ENCODE measurements at places on chromosomes 12 and 14.

- DNase-seq, result no peak
These were observed 13.2 kb downstream of the RASSF8 start for GRCh38 chr12:25971654-25972041.

DNA sequence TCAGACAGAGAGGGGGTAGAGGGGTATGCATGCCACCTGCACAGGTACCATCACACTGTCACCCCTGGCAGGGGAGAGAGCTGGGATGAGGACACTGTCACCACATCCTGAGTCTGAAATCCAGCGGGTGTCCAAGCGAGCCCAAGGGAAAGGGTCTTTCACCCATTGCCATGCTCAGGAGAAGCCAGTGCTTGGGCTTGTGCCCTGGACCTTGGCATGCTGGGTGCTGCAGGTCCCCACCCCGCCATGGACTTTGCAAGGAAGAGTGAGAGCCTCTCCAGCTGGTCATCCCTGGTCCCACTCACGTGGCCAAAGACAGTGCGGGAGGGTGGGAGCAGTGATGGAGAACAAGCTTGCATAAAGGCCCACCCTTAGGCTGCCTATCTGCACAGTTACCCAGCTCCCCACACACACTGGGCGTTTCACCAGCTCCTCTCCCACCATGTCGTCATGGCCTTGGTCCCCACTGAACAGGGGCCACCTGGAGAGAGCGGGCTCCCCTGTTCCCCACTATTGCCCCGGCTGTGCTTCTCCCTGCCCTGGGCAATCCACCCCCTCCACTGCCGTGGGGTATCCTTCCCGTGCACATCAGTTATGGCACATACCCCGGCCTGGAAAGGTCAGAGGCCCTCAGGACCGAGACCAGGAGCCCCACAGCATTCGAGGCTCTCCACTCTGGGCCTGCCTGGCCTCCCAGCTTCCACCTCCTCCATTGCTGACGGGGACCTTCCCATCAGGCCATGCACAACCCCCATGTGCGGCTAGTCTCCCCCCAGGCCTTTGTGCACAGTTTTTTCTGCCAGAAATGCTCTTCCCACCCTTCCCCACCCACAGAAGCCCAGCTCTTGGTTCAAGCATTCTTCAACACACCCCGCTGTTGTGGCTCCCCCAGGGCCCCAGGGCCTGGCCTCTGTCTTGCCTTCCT, 58.6 kb upstream of the BCL11B start:
- DNase-seq, result no peak

DNA sequence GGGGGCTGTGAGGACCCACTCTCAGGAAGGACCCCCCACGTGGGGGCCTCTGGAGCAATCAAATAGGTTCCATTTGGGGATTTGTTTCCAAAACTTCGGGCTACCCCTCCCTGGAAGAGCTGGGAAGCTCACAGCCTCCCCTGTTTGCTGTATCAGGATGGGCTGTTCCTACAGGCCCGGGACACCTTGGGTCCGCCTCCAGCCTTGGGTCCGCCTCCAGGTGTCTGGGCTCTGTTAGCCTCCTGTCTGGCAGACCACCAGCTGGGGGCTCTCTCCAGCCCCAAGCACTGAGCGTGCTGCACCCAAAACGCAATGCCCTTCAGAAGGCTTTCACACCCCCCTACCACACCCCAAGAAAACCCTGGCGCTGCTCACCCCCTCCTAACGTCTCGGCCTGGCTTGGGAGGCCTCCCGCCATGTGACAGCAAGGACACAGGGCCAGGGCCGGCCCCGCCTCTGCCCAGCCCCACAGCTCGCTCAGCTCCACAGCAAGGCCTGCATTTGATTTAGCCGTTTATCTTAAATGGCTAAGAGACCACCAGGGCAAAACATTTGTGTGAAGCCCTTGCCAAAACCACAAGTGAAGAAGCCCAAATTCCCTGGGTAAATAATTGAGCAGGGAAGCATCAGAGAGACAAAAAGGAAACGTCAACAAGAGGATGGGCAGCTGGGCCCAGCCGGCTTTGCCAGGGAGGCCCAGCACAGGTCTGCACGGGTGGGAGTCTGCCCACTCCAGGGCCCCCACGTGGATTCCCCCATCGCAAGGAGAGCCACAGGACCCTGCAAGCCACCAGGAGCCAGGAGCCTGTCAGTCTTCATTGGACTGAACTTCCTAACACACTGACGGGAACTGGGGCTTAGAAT, 39.9 kb downstream of the BCL11B start:
- DNase-seq, result no peak

GRCh38 chr12:41795051-41795600, 349.5 kb downstream of the GXYLT1 start:
- DNase-seq, result no peak

DNA sequence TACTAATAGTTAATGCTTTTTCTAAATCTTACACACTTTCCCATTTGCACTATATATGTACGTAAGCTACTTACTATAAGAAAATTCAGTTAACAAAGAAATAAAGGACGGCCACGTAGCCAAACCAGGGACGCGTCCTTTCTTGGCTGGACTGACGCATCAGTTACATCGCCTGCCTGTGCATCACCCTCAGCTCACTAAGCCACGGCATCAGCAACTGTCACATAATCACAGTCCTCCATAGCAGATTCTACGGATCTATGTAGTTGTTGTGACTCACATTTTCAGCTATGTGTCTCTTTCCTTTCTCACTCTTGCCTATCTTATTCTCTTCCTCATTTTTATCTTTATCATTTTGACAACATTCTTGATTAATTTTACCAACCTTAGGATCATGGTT, 38.1 kb upstream of the C12orf50 start:
- DNase-seq, result no peak

- no peak for DNase-seq
These were observed 371.8 kb downstream of the RPL10L start for GRCh38 chr14:46279776-46280175.

GRCh38 chr14:28975084-28975483, 208.5 kb downstream of the FOXG1 start:
- no peak for DNase-seq

DNA sequence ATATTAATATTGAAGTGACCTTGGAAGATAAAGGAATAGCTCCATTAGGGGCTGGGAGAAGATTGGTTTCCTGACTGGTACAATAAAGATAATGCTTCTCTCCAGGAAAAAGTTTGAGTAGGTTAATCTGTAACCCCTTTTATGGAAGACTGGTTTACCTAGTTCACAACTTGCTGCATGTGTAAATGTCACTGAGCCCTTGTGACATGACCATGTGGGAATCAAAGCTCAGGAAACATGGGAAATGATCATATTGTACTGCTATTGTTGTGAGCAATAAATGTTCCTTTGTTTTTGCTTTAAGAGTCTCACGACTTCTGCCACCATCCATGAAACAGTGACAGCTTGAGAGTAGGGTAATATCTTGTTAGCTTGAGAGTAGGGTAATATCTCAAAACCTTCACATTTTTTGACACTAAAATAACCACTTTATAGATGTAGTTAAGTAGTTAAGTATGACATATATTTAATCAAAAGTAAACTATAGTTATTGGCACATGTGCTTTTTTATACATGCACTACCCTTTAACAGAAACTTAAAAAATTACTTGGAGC, 1338.6 kb downstream of the FSCB start:
- no peak for DNase-seq

All from stimulated activated CD8-positive, alpha-beta memory T cell treated with anti-CD3 and anti-CD28 coated beads, Interleukin-7, amount 100 ng/mL, for 4 hours (primary cell).